Kidney glomerular epithelial cell (primary cell): ENCODE measurements at places on chromosomes 16 and 17.
A peak's percentile ranks its signal among the peaks of the same experiment; 100 is the strongest.

DNA sequence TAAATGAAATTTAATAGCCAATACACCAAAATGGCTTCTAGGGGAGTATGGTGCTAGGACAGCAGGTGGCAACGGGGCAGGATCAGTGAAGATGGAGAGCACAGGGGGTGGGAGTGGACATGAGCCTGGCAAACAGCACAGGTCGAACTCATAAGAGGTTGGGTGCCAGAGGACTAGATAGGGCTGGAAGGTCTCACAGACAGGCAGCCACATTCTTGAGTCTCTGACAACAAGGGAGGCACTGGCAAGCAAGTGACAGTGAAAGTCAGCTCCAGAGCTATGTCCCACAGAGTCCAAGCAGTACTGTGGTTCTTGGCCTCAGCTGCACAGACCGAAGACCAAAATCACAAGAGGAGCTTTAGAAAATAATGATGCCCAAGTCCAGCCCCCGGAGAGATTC lies 61.2 kb downstream of the USP31 start:
- DNase-seq, result no peak

- DNase-seq, result no peak
These were observed 25.7 kb downstream of the CLEC16A start for GRCh38 chr16:10970065-10970464.

GRCh38 chr16:27114006-27114405 lies 47.3 kb downstream of the C16orf82 start:
- no peak for DNase-seq

- DNase-seq, result peak; percentile 25
These were observed 20.8 kb upstream of the ZNF423 start for GRCh38 chr16:49876716-49877129.

DNA sequence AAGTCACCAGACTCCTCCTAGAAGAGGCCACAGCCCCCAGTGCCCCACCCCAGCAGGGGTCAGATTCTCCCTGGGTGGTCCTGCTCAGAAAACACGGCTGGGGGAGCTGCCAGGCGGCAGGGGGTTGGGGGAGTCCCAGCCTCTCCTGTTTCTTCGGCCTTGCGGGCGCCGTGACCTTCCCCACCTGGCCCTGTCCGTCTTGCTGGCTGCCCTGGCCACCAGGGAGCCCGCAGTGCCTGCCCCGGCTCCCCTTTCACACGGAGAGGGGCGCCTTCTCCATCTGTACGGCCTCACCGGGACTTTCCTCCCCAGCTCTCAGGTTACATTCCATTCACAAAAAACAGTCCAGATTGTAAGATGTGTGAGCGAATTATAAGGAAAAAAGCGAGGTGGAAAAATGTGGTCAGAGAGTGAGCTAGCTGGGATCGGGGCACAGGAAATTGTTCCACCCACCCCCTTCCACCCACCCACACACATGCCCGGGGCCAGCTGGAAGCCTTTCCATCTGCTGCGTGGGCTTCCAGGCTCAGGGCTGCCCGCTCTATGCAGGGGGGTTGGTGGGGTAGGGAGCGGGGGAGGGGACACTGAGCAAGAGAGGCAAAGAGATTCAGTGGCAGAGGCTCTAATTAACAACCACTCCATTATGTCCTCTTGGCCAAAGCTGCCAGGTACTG lies 14.6 kb upstream of the CIBAR2 start:
- DNase-seq, result peak; percentile 38

GRCh38 chr16:57096793-57097192 lies 4.4 kb downstream of the CPNE2 start:
- DNase-seq, result no peak

GRCh38 chr16:87602821-87603683 lies 744 bp downstream of the JPH3 start:
- DNase-seq, result no peak
